ENCODE measurements at places on chromosomes 3 and 15.

DNA sequence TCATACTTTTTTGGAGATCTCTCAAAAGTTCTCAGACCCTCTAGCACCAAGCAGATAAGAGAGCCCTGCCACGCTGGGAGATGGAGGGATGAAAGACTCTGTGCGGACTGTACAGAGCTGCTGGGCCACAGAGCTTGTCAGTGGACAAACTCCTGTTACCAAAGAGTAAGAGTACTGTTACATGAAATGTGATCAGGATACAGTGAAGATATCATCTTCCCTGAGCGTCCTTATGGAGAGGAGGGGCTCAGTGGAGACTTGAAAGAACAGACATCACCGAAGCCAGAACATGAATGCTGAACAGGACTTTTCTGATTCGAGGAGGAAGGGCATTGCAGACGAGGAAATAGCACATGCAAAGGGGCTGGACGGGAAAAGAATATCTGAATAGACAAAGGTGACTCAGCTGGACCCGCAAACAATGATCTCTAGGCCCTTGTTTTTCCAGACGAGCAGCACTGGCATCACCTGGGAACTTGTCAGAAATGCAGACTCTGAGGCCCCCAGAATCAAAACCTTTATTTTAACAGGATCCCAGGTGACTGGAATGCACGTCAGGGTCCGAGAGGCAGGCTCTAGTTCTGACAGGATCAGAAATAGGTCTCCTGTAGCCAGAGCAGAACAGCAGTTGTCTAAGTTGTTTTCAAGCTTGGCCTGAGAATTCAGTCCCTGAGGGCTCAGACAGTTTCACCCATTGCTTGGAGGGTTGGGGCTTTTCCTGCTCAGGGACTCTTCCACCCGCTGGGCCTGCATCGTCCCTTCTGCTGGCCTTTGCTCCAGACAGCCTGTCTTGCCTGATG is 277.9 kb downstream of the RPLP1 start:
- no peak for DNase-seq

DNA sequence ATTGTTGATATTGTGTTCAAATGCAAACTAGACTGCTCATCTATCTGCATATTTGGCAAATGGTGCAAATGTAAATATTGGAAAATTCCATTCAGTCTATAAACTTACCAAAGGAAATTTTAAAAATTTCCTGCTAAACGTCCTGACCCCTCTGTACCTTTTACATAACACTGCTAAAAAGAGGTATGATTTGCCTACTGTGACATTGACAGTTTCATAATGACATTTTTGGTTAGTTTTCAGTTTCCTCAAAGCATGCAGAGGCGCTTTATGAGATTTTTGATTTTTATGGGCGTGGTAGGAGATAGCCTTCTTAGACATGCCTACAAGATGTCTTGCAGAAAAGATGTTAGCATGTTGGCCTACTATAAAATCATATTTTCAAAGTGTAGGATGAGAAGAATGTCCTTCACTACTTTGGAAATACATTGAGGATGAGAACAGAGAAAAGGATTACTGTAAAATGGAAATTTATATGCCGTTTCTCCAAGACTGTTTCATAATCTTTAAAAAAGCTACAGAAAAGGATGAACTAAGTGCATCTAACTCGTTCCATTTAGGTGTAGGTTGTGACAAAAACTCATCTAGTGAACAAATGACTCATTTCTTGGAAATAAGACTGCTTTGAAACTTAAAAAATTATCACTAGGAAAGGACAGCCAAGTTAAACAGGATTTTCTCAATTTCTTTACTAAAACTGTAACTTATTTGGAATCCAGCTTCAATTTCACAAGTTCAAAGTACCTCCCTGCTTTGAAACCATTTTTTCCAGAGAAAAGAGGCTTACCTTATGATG is 14.5 kb upstream of the ISLR start:
- DNase-seq: no peak

DNA sequence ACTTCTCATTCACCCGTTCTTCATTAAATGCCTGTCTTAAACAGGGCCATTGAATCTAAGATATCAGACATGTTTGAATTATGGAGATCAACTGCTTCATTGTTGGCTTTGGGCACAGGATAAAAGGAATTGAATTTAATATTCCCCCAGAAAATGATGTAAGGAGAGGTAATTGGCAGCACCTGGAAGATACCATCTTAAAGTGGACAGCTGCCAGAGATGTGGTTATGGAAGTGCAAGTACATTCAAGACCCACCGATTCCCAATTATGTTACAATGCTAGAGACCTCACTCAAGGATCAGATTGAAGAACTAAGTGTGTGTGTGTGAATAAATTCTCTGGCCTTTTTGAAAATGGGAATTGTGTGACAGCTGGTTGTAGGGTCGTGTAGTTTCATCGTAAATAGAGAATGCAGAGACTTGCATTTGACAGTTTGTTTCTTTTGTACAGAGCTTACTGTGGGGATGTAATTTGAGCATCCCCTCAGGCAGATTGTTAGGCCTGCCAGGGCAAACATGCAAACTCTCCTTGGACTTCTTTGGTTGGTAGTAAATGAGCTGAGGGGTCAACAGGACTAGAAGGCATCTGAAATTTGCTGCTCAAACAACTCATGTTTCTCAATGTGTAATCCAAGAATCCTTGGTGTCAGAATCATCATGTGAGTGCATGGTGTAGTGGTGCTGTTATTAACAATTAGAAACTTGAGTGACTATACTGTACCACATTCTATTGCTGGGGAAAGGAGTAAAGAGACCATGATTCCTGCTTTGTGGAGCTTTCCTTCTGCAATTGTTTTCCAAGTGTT is 359.2 kb upstream of the THRB start:
- no peak for DNase-seq

GRCh38 chr15:72998681-72999466 is 53.4 kb upstream of the NEO1 start:
- peak; percentile 77 for DNase-seq

DNA sequence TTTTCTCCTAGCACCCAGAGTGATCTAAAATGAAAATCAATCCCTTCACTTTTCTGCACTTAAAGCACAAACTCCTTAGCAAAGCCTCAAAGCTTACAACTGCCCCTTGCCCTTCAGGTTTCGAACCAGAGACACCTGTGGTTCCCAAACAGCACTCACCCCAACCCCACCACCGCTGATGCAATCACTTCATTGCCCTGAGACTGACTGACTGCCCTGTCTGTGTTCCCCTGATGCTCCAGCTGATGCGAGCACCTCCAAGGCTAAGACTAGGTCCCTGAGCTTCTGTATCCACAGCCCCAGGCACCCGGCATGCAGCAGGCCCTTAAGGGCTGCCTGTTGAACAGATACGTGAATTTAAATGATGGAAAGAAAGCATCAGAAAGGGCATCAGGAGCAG is 127.3 kb downstream of the ZNF621 start:
- no peak for DNase-seq

GRCh38 chr3:112569265-112569664 is 7.4 kb downstream of the SLC35A5 start:
- no peak for DNase-seq

DNA sequence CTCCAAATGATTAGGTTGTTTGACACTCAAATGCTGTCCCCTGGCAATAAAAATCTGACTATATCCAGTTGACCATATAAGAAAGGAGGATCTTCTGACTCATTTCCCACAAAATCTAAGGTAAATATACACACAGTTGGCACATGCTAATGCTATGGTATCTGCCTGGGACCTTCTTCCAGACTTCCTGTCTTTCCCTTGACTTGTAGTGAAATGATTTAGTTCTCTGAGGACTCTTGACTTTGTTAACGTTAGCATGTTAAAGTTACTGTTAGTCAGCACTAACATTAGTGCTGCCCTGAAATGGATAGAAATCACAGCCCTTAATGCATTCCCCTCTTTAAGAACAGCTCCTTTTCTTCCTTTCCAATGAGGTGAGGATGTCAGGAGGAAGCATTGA is 124.3 kb upstream of the LSAMP start:
- peak; percentile 20 for DNase-seq
